ENCODE measurements at places on chromosomes 3 and 15. TPM values are rescaled to one million over a fixed set of nuclear protein-coding genes. Genes with fewer than 3 reads are reported as not detected.

ZNF860 gene
- total RNA-seq, result 0.24 TPM

RAB27A gene
- 6.3 TPM for total RNA-seq

KNL1 gene
- 25.8 TPM for total RNA-seq

SMCO1 gene
- not detected for total RNA-seq

GRCh38 chr3:71062037-71062932, 521.2 kb downstream of the FOXP1 start:
- no peak for DNase-seq

DNA sequence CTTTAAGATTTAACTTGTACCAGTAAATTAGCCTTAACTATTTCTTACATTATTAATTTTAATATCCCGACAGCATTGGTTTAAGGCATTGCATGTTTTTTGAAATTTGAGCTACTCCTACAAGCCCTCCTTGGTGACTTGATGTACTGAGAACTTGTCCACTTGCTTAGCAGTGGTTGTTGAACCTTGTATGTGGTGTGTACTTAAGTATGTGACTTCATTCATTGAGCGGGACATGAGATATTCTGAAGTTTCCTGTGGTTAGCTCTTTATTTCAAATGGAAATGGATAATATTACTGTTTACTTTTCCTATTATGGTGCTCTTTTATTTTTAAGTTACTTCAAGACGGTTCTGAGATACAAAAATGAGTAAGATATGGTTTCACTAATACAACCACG, 3.6 kb upstream of the COL6A5 start:
- no peak for DNase-seq

- no peak for DNase-seq
Measured at GRCh38 chr15:88299497-88299896, 43.0 kb upstream of the NTRK3 start.

- DNase-seq, result no peak
Measured at GRCh38 chr3:75983111-75983510, 197.8 kb upstream of the ZNF717 start.

- DNase-seq, result no peak
Measured at GRCh38 chr3:111737047-111737705, 121.9 kb upstream of the PHLDB2 start.

DNA sequence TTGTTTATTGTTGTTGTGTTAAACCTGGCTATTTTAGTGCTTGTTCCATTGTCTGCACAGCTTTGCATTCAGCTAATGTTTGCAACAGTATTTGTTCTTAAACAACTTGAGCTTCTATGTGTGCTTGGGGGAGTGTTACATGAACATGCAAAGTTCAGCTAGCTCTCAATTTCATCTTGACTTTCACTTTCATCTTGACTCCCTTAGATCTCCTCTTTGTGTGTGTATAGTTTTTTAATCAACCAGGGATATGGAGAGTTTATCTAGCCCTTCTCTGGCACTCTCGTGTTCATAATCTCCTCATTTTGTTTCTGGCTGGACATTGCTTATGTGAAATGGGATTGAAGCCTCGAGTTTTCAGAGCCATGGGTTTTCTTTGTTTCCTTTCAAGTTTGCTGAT, 212.4 kb upstream of the ZBTB20 start:
- DNase-seq, result no peak

DNA sequence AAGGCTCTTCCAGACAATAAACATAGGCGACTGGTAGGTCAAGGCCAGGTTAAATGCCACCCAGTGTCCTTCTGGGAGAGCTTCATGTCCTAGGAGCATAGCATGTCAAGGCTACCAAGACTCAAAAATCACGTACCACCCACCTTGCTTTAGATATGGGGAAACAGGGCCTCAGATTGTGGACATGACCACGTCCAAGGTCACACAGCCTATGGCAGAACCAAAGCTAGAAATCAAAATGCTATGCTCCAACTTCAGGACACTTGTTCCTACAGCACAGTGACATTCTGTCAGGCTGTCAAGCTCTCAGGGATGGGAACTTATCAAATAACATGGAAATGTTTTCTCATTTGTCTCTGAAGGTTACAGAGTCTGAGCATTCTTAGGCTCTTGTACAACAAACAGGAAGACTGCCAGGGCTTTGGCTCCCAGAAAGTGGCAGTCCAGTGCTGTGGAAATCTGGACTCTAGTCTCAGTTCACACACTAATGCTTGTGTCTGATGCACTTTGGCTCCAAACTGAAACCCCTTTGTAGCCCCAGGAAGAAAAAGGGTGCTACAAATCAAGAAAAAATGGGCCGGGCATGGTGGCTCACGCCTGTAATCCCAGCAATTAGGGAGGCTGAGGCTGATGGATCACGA, 170.4 kb upstream of the LPP start:
- DNase-seq, result no peak

- DNase-seq, result no peak
Measured at GRCh38 chr15:75723847-75724660, 11.4 kb upstream of the CSPG4 start.

DNA sequence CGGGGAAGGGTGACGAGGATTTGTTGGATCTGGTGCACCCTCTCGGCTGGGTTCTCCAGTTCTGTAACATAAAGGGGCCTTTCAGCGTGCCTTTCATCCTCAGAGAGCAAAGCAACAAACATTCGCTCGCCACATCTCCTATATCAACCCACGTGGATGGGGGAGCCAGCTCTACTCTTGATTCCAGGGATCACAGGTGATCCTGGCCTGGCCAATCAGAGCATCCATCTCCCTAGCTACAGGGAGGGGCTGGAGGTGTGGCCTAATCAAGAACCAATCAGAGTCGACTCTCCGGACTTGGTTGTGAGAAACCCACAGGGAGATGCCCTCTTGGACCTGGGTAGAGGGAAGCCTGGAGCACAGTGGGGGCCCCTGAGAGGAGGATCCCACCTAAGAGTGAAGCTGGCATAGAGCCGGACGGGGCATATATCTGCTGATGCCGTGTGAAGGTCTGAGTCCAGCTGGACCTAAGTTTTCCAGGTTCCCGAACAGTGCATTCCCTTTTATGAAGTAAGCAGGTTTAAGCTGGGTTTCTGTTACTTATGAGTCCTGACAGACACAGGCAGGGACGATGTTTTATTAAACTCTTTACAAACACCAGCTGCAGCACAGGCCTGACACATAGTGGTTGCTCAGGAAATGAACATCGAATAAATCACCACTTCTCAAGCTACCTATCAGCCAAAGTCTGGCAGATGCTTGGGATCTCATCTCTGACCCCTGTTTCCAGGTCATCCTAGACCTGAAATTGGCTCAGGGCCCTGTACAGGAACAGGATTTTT, 50.7 kb upstream of the RAD18 start:
- DNase-seq, result no peak

GRCh38 chr3:17195192-17195611, 310.4 kb downstream of the PLCL2 start:
- DNase-seq, result no peak

DNA sequence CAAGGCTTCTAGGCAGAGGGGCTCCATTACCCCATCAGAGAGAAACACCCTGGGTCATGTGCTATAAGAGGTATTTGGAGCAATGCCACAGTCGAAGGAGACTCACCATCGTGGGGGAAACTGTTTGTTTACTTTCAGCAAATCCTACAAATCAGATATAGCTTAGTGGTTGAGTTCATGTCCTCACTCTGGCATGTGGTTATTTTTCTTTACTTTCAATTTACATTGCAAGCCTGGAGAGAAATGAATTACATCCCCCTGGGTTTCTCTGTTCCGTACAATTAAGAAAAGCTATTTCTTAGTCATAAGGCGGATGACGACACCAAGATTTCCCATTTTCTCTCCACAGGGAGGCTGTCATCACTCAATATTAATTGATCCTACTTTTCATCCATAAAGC, 36.9 kb downstream of the RFTN1 start:
- no peak for DNase-seq

DNA sequence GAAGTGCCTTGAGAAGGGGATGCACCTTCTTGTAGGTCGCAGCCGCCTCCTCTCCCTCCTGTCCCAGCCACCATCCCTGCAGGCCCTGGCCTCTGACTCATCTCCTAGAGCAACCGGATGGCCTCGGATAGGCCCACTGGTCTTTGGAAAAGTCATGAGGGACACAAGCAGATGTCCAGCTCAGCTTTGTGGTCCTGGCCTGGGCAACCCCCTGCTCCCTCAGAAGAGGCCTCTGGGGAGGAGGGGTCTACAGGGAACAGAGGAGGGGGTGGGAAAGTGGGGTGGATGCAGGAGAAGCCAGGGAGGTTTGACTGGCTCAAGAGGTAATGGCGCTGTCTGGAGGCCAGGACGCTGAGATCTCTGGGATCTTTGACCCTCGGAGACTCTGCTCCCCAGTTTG, 259.2 kb upstream of the TLE3 start:
- no peak for DNase-seq

- DNase-seq, result no peak
Measured at GRCh38 chr3:34013818-34014570, 215.6 kb downstream of the PDCD6IP start.

DNA sequence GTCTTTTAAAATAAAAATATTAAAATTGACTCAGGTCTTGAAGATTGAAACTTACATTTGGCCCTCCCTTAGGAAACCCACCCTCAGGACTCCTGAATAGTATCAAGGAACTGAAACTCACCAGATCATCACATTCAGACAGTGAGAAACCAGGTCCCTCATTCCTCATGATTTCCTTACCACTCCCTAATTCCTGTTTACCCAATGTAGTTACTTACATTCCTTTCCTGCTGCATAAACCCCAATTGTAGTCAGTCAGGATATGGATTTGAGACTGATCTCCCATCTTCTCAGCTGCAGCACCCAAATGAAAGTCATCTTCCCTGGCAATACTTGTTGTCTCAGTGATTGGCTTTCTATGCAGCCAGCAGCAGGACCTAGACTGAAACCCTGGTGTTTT, 8.6 kb downstream of the ATP13A4 start:
- no peak for DNase-seq

GRCh38 chr3:102229062-102229655, 205.7 kb upstream of the ZPLD1 start:
- DNase-seq, result peak; percentile 51

DNA sequence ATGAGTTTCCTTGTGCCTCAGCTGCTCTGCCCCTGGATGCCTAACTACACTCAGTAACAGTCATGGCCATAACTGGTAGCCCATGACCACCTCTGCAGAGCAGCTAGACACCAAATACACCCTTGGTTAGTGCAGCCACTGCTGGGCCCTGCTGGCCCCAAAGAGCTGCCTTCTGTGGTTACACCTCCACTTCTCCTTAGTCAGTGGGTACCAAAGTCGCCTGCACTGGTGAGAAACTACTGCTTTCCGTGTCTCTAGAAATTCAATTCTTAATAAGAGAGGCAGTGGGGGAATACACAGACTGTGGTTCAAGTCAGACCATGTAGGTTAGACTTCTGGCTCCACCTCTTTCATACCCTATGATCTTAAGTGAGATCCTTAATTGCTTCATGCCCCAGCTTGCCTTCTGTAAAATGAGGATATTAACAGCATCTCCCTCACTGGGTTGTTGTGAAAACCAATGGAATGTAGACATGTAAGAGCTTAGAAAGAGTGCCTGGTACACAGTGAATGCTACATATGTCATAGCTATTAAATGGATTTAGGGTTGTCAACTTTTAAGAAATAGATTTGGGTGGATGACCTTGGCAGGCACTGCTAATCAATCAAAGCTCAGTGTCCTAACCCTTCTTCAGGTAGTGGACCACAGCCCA, 18.2 kb downstream of the HEG1 start:
- no peak for DNase-seq

DNA sequence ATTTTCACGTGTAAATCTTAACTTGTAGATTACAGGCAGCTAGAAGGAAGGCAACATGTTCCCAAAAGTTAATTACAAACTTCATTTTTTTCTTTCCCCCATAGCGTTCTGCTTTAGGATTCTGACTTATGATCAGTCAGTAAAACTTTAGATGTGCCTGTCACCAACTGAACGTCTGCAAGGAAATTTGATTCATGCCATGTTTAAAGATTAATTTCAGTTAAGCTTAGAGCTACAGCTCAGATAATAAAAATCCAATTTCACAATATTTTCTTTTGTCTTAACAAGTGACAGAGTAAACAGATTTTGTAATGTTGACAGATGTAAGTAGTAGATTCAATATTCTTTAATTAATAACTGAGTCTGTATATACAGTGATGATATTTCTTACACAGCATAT, 253.1 kb downstream of the NFKBIZ start:
- DNase-seq, result no peak

DNA sequence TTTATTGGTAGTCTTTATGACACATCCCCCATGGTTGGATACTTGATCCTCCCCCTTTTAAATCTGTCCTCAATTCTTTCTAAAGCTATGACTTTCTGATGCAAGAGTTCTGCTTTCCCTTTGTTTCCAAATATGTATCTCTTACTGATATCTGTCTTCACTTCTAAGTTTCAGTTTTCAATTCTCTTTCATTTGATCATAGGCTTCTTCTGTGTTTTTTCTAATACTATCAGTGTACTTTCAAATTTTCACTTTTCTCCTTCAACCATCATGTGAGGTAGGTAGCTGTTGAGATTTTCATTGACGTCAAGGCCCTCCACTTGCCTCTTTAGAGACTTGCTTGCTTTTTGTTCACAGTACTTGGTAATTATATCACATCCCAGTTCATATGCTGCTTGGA, 436.5 kb downstream of the CNTN4 start:
- no peak for DNase-seq

- DNase-seq, result no peak
Measured at GRCh38 chr3:187922704-187923416, 177.6 kb upstream of the BCL6 start.

- DNase-seq, result peak; percentile 18
Measured at GRCh38 chr15:55526559-55527036, 18.6 kb upstream of the DNAAF4 start.

DNA sequence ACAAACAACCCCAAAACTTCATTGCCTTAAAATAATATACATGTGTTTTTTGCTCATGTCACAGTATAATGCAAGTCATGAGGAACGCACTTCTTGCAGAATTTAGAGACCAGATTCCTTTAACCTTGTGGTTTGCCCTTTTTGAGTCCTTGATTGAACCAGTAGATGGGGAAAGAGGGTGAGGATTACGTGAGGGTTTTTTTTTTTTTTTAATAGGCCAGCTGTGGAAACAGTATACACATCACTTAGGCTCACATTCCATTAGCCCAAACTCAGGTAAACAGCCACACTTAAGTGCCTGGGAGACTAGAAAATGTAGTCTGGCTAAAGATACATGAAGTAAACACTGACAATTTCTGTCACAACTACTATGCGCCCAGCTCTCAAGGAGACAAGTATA, 114.9 kb upstream of the MLF1 start:
- no peak for DNase-seq

DNA sequence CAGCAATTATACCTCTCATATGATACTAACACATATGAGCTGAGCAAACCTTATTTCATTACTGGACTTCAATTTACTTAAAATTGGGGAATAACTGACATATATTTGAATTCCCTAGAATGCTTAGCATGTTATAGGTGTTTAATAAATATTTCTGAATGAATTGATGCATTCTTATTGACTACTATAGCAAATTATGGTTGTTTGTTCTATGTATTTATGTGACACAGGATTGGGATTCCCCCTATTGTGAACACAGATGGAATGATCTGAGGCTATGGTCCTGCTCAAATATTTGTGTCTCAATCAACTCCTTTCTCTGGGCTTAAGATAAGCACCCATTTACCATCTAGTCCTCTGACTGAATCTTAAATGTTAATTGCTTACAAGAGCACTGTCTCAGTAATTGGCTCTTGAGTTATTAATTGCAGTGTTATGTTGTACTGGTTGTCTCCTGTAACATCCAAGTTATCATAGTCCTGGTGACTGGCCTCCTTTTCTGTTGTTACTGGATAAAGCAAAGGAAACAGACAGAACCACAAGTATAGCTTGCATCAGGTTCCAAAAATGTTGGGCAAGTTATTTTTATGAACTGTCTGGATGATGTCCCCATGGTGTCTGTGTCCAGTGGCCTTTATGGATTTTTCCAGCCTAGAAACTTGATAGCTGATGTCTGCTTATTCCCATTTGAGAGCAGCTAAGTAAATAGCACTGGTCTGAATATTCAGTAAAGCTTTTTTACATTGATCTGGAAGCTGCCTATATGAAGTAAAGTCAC, 2.3 kb upstream of the UACA start:
- no peak for DNase-seq
